Fibroblast of the aortic adventitia (primary cell): ENCODE measurements at places on chromosomes 1 and 21. TPM values are rescaled to one million over a fixed set of nuclear protein-coding genes. Genes with fewer than 3 reads are reported as not detected.
A peak's percentile ranks its signal among the peaks of the same experiment; 100 is the strongest.

- no peak for DNase-seq
Measured at GRCh38 chr1:209045331-209046057, 538.0 kb upstream of the CAMK1G start.

DNA sequence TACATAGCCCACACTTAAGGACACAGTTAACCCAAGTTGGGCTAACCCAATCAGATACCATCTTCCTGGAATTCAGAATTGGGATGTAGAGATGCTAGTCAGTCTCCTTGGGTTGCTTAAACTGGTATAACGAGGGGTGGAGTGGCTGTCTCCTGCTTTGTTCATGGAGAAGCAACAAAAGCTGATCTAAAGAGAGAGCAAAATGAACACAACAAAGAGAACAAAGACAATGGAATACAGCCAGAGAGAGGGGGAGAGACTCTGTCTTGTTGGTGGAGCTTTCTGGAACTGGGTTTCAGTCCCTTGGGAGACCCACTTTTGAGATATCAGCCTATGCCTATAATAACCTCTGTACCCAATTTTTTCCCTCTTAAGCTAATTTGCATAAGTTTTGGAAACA, 138.1 kb downstream of the ATG4C start:
- DNase-seq = no peak

- DNase-seq = peak; percentile 31
Measured at GRCh38 chr1:22500471-22500870, 48.8 kb downstream of the ZBTB40 start.

- no peak for DNase-seq
Measured at GRCh38 chr1:20078171-20078651, 8.2 kb downstream of the PLA2G5 start.

DNA sequence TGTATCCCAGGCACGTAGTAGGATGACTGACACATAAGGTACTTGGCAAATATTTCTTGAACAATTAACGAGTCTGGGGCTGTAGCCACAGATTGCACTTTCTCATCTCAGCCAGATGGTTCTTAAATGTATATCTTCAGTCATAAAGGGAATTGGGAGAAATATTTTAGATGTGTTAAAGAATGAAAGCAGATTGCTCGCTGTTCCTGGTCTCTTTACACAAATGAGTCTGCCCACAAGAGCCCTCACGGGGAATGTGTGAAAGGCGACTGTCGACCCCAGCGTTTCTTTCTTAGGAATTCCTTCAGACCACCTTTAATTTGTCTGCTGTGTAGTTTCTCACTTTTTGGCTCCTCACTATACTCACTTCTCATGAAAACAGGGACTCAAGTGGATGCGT, 725 bp downstream of the MT1HL1 start:
- no peak for DNase-seq

SHE gene
- 0.09 and 0.49 TPM in 2 replicates for total RNA-seq

C1orf21 gene
- total RNA-seq = 41.0 and 47.3 TPM in 2 replicates

BEND5 gene
- total RNA-seq = 0.45 TPM in 1 of 2 replicates, not detected in the other
